NCI-H526 treated with DMSO at 0.1 percent for 48 hours (cell line): ENCODE measurements at places on chromosomes 5 and 9.

- no peak for DNase-seq
Observed at GRCh38 chr9:5620494-5620893, 8.4 kb upstream of the RIC1 start.

DNA sequence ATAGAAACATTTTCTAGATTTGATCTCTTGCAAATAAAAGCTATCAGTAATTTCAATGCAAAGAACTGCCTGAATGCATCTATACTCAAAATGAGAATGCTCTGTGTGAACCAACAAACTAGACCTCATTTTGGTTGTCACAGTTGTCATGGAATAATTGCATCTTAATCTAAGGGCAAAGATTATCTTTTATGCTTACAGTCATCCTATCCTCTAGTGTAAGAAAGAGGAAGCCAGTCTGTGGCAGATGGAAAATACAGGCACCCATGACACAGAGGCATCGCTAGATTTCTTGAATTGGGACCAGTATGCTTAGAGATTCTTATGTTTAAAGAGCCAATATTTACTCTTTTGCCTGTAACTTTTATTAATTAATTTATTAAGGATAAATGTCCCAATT is 95.0 kb downstream of the MACIR start:
- no peak for DNase-seq

DNA sequence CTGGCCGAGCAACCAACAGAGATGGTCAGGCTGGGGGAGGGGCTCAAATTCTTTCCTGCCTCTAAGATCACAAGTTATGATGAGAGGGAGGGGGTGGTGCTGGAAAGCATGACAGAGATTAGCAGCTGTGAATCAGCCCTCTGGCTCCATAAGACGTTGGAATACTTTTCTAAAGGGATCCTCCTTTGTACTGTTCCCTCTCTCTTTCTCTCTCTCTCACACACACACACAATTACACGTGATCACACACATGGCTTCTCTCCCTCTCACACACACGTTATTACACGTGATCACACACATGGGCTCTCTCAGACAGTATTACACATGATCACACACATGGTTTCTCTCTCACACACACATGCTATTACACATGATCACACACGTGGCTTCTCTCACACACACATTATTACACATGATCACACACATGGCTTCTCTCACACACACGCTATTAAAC is at the start of gene SLC45A2:
Gene SLC45A2 (minus strand): TSS at position 23 of the 454 bp plus-strand sequence. CDS start 110 bp downstream, outside the sequence.
- DNase-seq = no peak

- DNase-seq = no peak
Observed at GRCh38 chr9:109016132-109016531, 2.8 kb upstream of the CTNNAL1 start.

GRCh38 chr5:150246429-150246828 is 43.1 kb downstream of the CAMK2A start:
- DNase-seq = no peak

- DNase-seq = no peak
Observed at GRCh38 chr9:82080265-82080664, 91.7 kb downstream of the SPATA31D1 start.

DNA sequence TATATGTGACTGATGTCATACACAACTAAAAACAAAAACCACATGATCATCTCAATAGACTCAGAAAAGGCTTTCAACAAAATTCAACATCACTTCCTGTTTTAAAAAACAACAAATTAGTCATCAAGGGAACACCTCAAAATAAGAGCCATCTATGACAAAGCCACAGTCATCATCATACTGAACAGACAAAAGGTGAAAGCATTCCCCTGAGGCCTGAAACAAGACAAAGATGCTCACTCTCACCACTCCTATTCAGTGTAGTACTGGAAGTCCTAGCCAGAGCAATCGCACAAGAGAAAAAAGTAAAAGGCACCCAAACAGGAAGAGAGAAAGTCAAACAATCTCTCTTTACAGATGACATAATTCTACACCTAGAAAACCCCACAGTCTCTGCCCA is 893.5 kb upstream of the EDIL3 start:
- no peak for DNase-seq

GRCh38 chr9:109918339-109919163 is 138.6 kb downstream of the PALM2AKAP2 start:
- no peak for DNase-seq

DNA sequence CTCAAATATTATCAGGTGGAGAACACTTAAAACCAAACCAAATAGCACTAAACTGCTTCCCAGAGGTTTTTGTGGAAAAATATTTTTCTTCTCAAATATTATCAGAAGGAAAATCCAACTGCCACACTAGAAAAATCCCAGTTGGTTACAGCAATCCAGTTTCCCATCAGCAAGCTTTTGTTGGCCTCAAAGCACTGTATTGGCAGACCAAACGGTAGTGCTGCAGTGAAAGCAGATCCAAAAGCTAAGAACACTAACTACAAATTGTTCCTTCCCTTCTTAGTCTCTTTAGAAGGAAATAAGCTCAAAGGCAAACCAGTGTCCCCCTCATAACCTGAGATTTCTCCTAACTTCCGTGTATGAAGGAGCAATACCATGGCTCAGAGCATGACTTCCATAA is 105.3 kb downstream of the TRIM36 start:
- DNase-seq = no peak

GRCh38 chr5:100905259-100905914 is 2.3 kb upstream of the ST8SIA4 start:
- no peak for DNase-seq

DNA sequence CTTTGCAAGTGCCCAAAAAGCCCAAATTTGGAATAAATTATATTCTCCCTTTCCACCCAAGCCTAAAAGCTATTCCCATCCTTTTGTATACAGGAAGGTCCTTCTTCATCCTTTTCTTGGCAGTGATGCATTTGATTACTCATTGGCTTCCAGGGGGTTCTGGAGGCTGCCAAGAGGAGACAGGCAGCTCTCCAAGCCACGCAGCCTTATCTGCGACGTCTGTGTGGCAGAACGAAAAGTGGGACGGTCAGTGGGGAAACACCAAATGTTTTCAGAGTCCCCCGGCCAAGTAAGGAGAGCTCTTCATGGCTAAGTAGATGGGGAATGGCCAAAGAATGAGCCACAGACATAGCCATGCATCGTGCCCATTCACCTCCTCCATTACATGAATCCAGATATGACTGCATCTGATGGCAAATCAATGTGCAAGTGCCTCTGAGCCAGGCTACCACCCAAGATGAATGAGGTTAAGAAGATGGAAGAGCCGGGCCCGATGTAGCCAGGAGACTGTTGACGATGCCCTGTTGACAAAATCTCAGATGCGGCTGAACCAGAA is 12.1 kb downstream of the ADAM19 start:
- no peak for DNase-seq

- DNase-seq = no peak
Observed at GRCh38 chr5:72122602-72123001, 15.3 kb downstream of the MAP1B start.

GRCh38 chr5:65907135-65907534 is 19.2 kb upstream of the ERBIN start:
- no peak for DNase-seq

DNA sequence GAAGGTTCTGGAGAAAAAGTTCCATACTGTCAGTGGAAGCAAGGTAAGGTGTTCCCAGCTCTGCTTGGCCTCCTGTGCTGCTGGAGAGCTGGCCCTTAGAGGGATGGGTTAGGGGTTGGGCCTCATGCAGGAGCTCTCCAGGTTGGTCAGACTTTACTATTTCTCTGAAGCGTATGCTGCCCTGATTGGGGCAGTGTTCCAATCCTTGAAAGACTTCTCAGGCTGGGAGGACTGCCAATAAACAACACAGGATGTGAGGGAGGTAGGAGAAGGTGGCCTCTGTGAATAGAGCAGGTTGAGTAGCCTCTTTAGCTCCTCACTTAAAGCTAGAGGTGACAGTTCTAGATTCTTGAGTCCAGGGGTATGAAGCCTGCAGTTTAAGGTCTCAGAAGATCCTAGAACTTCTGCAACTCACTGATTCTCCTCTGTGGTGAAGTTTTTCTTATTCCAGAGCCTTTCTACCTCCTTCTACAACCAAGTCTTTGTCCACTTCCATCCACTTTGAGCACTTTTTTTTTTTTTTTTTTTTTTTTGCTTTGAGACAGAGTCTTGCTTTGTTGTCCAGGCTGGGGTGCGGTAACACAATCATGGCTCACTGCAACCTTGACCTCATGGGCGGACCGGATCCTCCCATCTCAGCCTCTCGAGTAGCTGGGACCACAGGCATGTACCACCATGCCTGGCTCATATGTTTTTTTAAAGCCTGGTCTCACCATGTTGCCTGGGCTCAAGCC is 3.0 kb downstream of the HNRNPAB start:
- no peak for DNase-seq

DNA sequence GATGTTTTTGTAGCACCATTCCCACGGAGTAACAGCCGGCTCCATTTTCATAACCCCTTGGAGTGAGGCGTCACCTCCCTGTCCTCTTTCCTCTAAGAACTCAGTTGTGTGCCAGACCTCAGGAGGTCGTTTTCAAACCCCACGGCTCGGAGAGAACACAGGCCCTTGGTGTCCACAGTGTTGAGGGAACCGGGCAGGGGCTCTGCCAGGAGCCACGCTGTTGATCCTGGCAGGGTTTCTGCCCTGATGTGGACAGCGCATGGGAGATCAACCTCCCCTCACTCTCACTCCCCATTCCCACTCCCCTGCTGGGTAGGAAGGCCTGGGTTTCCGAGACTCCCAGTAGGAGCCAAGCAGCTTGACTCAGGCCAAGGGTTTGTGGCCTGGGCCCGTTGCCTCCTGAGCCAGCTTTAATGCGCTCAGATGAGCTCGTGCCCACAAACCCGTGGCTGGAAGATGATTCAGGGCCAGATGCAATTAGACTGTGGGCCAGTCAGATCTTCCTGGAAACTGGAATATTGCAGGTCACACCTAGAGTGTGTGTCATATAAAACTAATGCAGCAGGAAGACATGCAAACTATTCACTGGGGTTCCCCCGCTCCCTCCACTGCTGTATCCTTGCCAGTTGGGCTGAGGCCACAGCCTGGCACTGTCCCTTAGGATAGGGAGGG is 133.4 kb downstream of the SLC12A2 start:
- DNase-seq = no peak

- no peak for DNase-seq
Observed at GRCh38 chr9:83936523-83936922, 15.3 kb upstream of the KIF27 start.

- DNase-seq = no peak
Observed at GRCh38 chr5:52727576-52727975, 60.1 kb upstream of the ITGA1 start.

- no peak for DNase-seq
Observed at GRCh38 chr9:98773721-98774120, 22.6 kb downstream of the ANKS6 start.

DNA sequence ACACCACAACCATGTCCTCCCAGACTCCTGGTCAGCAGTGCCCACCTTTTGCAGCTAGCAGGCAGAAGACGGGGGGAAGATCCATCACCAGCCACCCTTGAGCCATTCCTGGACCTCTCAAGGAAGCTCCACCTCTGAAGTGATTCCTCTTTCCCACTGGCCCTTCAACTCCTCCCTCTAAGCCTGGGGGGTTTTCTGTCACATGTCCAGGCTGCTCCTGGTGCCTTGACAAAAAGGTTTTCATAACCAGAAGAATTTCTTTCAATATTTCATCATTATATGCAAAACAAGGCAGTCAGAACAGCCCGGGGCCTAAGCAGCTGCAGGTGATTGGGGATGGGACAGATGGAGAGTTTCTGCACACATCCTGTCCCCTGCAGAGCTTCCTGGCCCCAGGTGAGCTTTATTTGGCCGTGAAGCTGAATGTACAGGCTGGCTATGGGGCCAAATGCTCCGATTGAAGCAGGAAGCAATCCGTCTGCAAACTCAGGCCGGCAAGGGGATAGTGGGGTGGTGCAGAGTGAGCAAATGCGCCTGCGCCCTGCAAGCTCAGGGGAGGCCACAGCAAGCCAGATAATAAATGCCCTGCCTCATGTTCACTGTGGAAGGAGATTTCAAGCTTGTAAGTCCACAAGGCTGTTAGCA is 173.5 kb downstream of the C5orf15 start:
- DNase-seq = no peak

DNA sequence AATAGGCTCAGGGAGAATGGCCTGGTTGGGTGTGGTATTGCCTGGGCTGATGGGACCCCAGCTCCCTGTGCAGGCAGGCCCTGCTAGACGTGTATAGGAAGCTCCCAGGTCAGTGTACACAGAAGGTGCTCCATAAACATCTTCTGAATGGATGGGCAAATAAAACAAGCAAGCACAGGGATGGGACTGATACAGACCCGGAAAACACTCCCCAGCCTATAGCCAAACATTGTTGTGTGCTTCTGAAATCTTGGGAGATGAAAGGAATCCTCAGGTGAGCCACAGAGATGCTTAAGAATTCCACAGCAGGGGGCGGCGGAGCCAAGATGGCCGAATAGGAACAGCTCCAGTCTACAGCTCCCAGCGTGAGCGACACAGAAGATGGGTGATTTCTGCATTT is 151.8 kb downstream of the ENTREP1 start:
- no peak for DNase-seq

- no peak for DNase-seq
Observed at GRCh38 chr5:94779684-94780083, 161.2 kb downstream of the SLF1 start.
